ENCODE measurements at places on chromosomes 7 and 10.

- no peak for DNase-seq
Observed at GRCh38 chr7:37604078-37604477, 79.5 kb upstream of the GPR141 start.

DNA sequence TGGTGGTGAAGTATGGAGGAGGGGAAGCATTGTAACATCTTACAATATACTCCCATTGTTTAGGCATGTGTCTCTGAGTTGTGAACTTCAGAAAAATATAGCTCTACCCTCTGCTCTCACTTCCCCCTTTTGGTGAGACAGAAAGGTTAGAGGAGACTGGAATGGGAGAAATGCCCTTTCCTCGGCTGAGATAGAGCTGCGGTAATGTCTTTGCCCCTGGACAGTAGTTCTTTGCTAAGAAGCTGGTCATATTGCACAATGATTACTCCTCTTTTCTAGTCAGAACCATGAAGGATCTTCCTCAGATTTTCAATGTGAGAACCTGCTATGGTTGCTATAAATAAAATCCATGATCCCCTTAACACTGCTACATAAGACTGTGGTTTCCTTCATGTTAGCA is 171.0 kb downstream of the SEM1 start:
- DNase-seq, result no peak

DNA sequence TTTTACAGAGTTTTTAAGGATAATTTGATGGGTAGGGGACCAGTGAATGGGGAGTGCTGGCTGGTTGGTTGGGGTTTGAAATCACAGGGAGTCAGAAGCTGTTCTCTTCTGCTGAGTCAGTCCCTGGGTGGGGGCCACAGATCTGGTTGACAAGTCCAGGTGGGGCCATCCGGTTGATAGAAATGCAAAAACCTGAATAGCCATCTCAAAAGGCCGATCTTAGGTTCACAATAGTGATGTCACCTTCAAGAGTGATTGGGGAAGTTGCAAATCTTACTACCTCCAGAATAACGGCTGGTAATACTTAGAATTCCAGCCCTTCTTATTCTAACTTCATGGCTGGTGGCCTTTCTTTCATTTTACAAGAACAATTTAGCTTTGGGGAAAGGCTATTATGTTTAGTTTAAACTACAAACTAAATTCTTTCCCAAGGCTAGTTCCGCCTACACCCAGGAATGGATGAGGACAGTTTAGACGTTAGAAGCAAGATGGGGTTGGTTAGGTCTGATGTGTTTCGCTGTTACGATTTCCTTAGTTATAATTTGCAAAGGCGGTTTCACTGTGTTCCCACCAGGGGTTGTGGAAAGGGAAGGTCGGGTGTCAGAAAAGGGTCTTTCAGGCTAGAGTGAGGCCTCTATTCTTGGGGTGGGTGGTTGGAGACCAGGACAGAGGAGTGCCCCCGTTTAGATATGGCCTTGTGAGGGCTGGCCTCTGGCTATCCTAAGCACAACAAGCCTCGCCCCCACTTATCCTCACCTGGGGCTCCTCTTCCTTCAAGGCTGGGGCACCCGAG is 27.4 kb downstream of the IFT22 start:
- no peak for DNase-seq

DNA sequence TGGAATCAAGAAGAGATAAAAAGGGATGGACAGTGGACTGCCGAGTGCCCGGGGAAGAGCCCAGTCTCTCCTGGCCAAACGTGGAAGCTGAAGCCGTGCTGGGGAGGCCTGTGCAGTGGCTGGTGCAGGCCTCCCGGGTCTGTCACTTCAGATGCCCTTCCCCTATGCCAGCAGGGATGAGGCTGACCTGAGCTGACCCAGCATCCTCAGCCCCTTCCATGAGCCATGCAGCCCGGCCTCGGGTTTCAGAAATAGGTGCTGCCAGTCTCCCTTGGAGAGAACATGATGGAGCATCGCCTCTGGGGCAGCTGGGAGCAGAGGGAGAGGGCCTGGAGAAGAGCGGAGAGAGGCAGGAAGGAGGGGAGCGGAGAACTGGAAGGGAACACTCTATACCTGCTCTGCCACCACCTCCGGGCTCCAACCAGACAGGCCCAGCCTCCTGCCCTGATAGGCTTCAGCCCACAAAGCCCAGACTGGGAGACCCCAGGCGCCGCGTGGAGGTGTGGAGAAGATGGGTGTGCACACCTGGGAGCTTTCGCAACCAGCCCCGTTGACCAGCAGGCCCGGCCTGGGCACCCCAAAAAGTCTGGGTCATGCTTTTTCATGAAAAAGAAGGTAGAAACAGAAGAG is 68.6 kb upstream of the PPP2R2D start:
- no peak for DNase-seq

DNA sequence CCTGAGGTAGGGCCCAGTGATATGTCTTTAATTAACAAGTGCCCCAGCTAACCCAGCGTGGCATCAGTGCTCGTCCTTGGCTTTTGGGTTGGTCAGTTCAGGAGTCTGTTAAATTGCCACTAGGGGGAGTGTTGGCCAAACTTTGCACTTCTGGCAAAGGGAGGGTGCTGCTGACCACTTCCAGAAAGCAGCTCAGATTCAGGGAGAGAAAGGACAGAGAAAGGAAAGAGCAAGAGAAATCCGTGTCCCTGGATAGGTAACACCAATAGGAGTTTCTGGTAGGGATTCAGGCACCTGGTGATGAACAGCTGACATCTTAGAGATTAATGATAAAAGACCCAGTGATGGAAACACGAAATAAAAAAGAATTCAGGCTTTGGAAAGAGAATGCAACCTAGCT is 243.1 kb upstream of the AOAH start:
- DNase-seq, result no peak

GRCh38 chr10:50927522-50928189 is 42.2 kb upstream of the A1CF start:
- DNase-seq, result no peak

- DNase-seq, result no peak
Observed at GRCh38 chr7:134750083-134751062, 29.1 kb upstream of the CALD1 start.

DNA sequence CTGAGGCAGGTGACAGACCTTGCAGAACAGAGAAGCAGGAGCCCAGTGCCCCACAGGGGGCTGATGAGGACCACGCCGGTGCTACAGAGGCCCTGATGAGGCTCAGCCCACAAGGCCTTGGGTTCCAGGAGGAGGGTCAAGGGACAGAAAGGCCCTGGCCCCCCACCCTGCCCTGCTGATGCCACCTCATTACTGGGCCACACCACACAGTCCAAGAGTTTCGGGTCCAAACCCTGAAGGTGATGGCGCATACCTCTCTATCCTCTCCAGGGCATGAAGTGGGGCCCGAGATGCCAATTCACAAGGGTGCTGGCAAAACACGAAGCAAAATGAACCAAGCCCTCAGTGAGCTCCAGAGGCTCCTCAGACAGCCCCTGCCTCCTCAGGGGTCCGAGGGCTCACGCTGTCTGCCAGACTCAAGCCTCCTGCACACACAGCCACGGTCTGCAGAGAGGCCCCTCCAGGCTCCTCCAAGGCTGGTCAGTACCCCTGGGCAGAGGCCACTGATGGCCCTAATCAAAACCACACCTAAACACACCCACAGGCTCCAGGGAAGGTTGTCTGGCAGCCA is 32.3 kb downstream of the RASGEF1A start:
- no peak for DNase-seq

DNA sequence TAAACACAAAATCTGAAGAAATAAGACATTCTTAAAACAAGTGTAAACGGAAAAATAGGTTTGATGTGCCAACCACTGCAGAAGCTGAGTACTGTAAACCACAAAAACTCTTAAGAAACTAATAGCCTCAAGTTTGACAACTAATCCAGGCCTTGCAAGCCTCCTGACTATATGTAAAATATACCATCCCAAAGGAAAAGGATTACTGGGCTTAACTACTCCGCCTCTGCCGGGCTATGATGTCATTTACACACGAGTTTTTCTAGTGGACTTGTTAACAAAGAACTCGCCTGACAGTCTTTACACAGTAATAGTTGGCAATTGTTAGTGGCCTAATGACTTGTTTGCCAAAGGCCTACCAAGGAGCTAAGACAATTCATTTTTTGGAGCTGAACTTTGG is 2.1 kb downstream of the KIF5B start:
- DNase-seq, result peak; percentile 90

- DNase-seq, result no peak
Observed at GRCh38 chr10:63462442-63462841, 3.3 kb downstream of the JMJD1C start.

DNA sequence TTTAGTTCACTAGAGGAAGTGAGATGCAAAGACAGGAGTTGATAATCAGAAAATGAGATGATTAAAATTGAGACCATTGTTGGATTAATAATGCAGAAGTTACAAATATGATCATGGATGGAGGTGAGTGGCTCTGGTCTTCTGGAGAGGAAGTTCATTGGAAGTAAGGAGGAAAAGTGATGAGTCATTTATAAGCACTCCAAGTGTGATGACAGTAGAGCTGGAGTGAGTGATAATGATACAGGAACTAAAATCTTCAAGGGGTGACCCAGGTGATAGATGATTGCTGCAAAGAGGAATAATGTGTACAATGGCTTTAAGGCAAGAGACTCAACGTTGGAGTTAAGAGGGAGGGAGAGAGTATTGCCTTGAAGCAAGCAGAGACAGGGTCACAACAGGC is 20.7 kb downstream of the ZNF32 start:
- no peak for DNase-seq

DNA sequence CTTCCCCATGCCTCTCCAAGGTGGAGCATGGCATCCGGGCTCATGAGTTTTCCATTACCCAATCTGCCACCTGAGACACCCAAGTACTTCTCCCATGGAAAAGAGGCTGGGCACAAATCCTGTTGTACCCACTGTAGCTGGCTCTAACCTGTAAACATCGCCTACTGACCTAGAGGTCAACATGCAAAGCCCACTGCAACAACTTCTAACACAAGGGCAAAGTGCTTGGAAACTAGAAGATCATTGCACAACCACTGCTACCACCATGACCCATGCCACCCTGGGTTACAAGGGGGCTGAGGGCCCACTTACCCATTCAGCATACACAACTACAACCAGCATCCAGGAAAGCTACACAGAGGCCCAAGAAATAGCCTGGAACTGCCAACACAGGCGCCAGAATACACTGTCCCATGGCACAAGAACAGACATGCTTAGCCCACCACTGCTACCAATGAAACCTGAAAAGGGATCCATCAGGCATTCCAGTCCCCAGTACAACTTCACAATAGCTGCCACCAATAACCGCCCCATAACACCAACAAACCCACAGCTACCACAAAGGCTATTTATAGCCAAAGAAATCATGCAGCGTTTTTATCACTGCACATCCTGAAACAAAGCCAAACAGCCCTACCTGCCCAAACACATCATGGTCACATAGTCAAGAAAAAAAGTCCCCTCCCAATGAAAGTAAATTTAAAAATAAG is 63.4 kb downstream of the RNF32 start:
- DNase-seq, result no peak

- no peak for DNase-seq
Observed at GRCh38 chr7:121235201-121235600, 93.6 kb upstream of the WNT16 start.

- no peak for DNase-seq
Observed at GRCh38 chr10:78953113-78953798, 115.5 kb upstream of the ZMIZ1 start.

- DNase-seq, result no peak
Observed at GRCh38 chr10:95480102-95480900, 80.9 kb downstream of the SORBS1 start.

Data from retinal pigment epithelial cell (primary cell).